Stimulated activated CD8-positive, alpha-beta memory T cell treated with anti-CD3 and anti-CD28 coated beads, Interleukin-4, amount 100 ng/mL, for 1 hour (primary cell): ENCODE measurements at places on chromosomes 13 and 19.

DNA sequence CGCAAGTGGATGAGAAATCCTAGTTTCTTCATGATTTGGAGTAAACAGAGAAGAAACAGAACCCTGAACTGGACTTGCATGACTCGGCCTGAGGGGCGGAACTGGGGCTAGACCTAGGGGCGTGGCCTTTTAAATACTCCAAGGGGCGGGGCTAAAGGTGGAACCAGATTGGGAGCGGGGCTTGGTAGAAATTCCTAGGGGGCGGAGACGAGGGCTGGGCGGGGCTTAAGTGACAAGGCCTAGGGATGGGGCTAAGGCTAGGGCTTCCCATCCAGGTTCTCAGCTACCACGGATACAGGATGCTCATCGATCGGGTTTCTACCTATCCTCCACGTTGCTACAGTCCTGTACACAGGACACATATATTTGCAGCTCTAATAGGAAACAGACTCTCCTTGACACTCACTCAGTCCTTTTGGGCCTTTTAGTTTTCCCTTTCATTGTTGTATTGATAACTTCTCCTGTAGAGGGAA, 372 bp upstream of the ZNF699 start:
- DNase-seq = peak; percentile 71

DNA sequence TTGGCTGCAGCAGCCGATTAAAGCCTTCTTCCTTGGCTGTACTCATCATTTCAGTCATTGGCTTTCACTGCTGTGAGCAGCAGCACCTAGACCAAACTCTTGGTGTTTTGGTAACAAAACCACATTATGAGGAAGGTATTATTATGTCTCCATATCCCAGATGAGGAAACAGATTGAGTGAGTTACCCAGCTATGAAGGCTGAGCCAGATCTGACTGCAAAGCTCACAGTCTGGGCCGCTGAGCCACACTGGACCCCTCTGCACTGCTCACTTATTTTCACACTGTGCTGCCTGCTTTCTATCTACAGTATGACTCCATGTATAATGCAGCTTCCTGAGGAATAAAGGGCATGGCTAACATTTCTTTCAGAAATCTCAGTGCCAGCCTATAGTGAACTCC, 24.5 kb downstream of the CRYL1 start:
- no peak for DNase-seq

DNA sequence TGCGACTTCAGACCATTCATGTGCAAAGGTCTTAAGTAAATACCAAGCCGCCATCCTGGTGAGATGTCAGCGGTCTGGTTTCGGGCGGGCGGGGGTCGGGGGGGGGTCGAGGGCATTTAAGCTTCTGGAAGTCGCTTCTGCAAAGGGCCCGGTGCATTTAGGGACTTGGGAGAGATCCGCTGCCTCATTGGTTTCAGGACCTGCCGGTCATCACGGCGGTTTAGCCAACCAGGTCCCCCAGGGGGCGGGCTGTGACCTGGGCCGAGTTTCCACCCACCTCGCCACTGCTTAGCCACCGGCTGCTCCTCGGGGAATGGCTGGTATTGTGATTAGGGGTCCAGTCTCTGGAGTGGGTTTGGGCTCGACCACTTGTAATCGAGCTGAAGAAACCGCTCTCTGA, 7.8 kb downstream of the ANKLE1 start:
- no peak for DNase-seq

DNA sequence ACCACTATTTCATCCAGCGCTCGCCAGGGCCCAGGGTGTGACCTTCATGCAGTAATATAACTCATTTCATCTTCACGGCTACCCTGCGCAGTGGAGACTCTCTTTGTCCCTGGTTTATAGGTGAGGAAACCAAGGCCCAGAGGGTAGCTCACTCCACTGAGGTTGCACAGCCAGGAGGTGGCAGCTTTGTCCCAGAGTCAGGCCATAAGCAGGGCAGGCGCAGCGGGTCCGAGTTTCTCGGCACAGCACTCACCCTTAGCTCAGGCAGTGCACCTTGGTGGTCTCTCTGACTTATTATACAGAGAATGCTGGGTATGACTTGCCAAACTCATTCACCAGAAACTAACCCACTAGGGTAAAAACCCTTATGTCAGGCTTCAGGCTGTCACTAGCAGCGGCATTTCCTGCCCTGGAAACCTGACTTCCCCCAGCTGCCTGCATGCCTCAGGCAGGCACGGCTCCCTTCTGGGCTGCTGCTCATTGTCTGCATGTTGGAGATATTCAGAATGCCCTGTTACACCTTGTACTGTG, 24.5 kb downstream of the PPP5C start:
- no peak for DNase-seq
